Activated T-cell treated with anti-CD3 and anti-CD28 coated beads, Interleukin-2, amount 50 U/mL, for 4 hours (primary cell): ENCODE measurements at places on chromosomes 11 and 22. TPM values are rescaled to one million over a fixed set of nuclear protein-coding genes. Genes with fewer than 3 reads are reported as not detected.

Gene TPCN2
- 5.8 TPM for total RNA-seq

DNA sequence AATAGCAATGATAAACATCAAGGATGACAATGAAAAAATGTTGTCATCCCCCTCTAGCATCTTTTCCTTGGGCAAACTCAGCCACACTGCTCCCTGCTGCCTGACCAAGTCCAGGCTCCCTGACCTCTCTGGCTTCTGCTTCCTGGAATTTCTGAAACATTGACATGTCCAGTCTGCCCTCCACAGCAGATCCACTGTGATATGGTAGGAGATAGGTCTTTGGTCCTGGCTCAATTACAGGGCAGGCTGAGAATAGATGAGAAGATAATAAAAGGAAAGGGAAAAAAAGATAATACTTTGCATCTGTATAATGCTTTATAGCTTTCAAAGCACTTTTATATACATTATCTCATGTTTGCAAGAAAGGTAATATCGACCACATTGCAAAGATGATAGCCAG lies 417.7 kb downstream of the BUD13 start:
- DNase-seq: no peak

DNA sequence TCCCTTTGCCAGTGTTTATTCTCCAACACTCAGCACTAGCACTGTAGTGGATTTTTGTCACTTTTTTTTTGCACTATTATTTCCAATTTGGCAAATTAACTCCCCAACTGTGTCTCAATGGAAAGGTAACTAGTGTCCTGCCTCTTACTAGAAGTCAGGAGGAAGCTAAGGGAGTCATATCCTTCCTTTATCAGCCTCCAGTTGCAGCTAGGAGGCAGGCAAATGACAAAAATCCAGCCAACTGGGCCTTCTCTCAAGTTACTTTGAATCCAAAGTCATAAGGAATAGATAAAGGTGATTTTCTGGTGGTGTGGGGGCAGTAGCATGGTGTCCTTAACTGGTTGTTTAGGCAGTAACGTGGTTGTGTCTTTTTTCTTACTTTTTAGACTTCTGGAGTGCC lies 15.6 kb upstream of the P4HA3 start:
- no peak for DNase-seq

DNA sequence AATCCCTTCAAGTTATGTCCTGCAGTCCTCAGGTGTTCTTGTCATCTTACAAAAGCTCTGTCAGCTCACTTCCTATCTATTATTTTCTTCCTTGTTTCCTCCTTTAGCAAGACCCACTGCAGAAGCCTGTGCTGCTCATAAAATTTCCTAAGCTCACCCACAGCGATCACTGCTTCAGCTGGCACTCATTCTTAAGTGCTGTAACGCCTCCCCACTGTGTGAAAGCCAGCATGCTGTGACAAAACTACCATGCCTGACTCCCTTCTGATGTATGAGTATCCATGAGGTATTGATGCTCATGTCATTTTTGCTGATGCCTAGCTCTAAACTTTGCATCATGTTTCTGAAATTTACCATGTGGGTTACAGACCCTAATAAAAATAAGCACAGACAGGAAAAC lies 41.5 kb upstream of the CNTN5 start:
- DNase-seq: no peak

Gene TESMIN
- total RNA-seq: 0.55 TPM

Gene LARGE2
- total RNA-seq: 3.6 TPM

DNA sequence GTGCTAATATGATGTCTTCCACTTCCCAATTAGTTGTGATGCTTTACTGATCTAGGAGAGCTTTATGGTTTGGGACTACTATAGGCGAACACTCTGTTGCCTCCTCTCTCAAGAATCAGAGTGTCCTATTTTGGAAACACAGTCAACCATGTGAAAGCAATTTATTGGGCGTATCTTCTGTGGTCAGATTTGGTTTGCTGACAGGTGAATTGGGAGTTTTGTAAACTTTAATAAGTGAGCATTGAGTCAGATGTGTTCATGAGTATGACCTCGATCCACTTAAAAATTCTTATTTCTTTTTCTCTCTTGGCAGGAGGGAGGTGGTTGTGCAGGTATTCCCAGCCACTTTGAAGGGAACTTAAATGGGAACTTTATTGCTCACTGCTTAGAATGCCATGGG lies 4.4 kb downstream of the CAT start:
- DNase-seq: no peak

Gene RAG2
- total RNA-seq: not detected

Gene BARX2
- total RNA-seq: 0.87 TPM

Gene APOBEC3C
- total RNA-seq: 51.2 TPM

Gene OR10G4
- total RNA-seq: not detected

GRCh38 chr11:8234425-8234821 lies 29.3 kb downstream of the LMO1 start:
- DNase-seq: no peak

DNA sequence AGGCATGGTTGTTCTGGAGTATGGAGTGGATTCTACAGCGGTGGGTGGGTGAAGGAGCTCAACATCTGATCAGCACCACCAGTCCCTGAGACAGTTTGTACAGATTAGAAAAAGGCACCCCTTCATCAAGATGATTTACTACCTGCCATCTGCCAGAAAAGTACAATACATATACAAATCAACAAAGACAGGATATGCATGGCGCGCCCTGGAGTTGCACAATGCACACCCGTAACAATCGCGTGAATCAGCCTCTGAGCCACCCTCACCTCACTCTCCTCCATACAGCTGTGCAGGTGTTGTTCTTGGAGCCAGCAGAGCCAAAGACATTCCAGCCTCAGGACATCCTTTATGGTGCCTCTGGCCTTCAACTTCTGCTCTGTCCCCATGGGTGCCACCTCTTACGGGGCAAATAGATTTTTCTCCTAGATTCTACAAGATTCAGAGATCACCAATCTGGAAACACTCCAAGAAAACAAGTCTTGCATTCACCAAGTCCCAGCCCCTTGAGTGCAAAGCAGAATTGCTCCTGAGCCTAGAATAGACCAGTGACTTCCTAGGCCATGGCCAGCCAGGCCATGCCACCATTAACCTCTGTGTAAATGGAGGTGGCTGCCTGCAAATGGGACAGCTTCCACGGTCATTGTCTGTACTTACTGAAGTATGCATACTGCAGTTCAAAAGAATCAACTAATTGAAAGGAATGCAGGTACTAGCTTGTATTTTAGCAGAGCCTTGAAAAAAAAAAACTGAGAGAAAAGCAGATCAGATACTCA lies 490.9 kb downstream of the SOX6 start:
- DNase-seq: no peak

- DNase-seq: no peak
Measured at GRCh38 chr11:68889948-68890446, 13.6 kb downstream of the MRPL21 start.

- no peak for DNase-seq
Measured at GRCh38 chr22:27405672-27406388, 395.7 kb downstream of the MN1 start.

Gene RASGRP2
- 2.6 TPM for total RNA-seq

Gene PRRG4
- 0.45 TPM for total RNA-seq

- DNase-seq: no peak
Measured at GRCh38 chr22:35678836-35679235, 30.6 kb downstream of the APOL6 start.

GRCh38 chr11:76764941-76765665 lies 18.1 kb upstream of the TSKU start:
- DNase-seq: no peak

GRCh38 chr11:86931548-86932258 lies 23.5 kb downstream of the FZD4 start:
- no peak for DNase-seq

Gene CRYBB3
- 0.38 TPM for total RNA-seq

DNA sequence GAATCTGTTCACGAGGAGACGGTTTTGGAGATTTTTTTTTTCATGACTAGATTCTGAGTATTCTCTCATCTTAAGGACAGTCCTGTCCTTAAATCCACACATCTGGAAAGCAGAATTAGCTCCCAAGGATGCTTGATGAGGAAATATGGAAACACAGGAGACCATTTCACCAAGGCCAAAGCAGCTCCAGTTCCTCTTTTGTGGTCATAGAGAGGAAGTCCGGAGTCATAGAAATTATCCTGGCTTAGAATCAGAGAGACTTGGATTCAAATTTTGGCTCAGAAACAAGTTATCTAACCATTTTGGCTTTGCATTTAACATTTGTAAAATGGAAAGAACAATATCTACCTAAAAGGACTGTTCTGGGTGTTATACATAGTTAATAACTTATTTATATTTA lies 7.3 kb upstream of the TEAD1 start:
- no peak for DNase-seq

Gene MAJIN
- total RNA-seq: not detected

Gene OR52E4
- not detected for total RNA-seq

DNA sequence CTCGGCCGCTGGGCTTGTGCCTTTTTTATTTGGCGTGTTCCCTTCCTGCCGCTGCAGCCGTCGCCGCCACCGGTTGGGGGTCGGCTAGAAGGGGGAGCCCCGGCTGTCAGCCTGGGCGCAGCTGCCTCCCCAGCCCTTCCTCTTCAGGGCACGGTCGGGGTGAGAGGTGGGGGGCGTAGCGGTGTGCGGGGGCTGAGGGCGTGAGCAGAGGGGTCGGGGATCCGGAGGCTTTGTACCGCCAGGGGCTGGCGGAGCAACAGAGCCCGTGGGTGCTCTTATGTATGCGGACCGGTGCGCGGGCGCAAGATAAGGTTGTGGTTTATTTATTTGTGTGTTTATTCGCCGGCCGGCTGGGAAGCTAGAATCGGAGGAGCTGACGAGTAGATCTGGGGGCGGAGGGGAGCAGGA lies 477 bp downstream of the ZBTB16 start:
- peak; percentile 17 for DNase-seq

DNA sequence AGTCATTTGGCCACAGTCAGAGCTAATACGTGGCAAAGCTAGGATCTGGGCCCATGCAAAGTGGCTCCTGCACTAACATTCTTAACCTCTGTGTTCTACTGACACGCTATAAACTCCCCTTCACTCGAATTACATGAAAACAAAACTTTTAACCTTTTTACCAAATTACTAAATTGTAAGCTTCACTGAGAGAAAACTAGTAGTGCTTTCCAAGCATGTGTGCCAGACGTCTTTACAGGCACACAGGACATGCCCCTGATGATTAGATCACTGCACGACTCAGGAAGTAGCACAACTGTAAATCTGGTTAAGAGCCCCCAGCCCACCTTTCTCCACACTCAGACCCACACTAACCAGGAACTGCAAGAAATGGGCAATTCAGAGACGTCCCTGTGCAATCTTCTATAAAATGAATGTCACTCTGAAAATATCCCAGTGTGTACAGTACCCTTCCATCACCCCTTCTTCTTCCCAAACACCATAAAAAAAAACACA lies 16.1 kb downstream of the PHF21A start:
- DNase-seq: no peak

DNA sequence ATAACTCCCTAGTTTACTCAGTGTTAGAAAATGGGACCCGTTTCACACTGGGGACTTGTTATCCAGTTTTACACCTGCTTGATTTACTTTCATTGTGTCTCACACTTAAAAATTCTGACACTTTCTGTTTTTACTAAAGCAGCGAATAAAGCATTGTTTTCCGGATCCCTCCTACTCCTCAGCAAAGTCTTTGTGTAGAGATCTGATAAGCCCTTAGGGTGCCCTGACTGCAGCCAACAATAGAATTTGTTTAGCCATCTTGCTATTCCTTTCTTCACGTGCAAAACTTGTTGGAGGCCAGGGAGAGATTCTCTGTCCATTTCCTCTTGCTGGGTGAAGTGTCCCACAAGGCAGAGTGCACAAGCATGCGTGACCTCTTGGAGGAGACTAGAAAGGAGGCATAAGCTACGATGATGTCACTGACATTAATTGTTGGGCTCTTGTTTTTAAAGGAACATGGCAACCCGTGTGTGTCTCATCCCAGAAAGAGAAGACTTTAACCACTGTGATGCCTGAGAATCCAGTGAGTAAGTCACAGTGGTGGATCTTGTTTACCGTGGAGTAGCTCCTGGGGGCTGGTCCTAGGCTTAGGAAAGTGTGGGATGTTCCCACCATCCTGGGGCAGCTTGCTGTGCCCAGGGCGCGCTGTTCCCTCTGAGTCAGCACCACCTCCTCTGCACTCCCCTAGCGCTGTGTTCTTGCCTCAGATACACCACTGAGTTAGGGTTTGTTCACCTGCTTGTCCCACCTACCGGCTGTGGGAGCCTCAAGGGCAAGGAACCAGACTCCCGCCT lies 27.7 kb downstream of the MICAL2 start:
- DNase-seq: no peak

DNA sequence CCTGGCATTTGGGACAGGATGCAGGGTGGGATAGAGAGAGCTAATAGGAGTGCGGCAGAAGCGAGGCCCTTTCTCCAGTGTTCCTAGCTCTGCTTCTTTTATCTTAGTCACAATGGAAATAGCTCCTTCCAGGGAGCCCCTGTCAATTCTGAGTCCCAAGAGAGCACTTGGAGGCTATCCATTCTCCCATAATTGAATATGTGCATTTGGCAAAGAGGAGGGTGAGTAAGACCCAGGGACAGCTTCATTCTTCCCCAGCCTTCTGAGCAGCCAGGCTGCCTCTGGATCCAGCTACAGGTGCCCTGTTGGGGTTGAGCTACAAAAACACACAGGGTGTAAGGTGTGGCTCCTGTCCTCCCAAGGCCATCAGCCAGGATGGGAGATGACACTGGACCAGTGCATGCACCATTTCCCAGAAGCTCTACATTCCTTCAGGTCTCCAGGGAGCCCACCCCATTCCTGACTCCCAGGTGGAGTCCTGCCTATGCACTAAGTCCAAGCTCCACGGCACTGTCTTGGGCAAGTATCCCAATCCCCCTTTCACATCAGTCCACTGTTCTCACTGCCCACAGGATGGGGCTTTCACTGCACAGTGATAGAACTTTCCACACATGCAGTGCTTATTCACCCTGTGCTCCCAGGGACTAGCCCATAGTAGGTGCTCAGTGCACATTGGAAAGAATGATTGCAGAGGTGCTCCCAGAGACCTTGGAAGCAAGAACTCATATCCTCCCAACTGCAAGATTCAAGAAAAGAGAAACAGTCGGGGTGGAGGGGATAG lies 6.2 kb downstream of the MS4A10 start:
- no peak for DNase-seq

Gene CHRM1
- total RNA-seq: not detected

- no peak for DNase-seq
Measured at GRCh38 chr11:35554491-35555437, 29.3 kb upstream of the PAMR1 start.

GRCh38 chr22:46794491-46794890 lies 32.0 kb downstream of the TBC1D22A start:
- DNase-seq: no peak
